SJSA1 (cell line): ENCODE measurements at places on chromosomes 4 and X. TPM values are rescaled to one million over a fixed set of nuclear protein-coding genes. Genes with fewer than 3 reads are reported as not detected.

GRCh38 chr4:56662782-56663468 is 18.2 kb downstream of the HOPX start:
- DNase-seq: no peak

ELF4 gene
- total RNA-seq: 20.4 and 26.7 TPM in 2 replicates

GRCh38 chr4:132240081-132240480 is 909.0 kb upstream of the PCDH10 start:
- no peak for DNase-seq

FAM53A gene
- total RNA-seq: 0.39 TPM in 1 of 2 replicates, not detected in the other

DNA sequence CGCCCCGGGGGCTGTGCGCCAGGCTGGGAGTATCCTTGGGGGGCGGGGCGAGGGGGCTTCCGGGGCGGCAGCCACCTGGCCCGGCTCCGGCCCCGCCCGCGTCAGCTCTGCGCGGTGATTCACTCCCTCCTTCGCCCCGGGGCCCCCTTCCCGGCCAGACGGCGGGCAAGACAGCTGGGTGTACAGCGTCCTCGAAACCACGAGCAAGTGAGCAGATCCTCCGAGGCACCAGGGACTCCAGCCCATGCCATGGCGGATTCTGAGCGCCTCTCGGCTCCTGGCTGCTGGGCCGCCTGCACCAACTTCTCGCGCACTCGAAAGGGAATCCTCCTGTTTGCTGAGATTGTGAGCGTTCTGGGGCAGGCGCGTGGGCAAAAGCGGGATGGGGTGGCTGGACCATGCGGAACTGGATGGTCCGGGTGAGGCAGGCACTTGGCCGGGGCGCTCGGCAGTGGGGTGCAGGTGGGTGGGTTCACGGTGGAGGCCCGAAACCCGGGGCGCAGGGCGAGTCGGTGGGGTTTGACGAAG is at the start of gene PLP2:
PLP2 (plus strand) TSS at position 147 of the 528 bp plus-strand sequence; CDS start at position 250, 103 bp downstream.
- peak; percentile 66 for DNase-seq

- DNase-seq: no peak
These were observed 67.4 kb upstream of the WDR1 start for GRCh38 chr4:10184041-10184440.

DNA sequence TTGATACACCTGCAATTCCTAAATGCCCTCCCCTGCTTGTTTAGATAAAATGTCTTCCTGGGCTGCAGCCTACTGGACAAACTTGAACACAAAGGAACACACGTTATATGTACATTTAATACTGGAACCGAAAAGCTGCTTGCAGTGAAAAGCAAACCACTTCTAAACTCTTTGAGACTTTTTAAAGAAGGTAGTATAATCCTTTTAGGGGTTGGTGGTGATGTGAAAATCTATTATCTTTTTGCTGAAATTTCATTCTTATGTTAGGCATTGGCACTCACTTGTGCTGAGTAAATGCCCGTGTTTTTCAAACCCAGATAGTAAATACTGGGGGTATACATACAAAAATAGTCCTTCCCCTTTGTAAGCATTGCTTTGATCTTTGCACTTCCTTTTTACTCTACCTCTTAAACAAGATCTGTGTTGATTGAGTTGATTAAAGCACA is 2.2 kb downstream of the NFKB1 start:
- no peak for DNase-seq

GRCh38 chr4:8150152-8151090 is 8.2 kb downstream of the ABLIM2 start:
- DNase-seq: no peak

- no peak for DNase-seq
These were observed 88.2 kb downstream of the TMA16 start for GRCh38 chr4:163582703-163583102.

DNA sequence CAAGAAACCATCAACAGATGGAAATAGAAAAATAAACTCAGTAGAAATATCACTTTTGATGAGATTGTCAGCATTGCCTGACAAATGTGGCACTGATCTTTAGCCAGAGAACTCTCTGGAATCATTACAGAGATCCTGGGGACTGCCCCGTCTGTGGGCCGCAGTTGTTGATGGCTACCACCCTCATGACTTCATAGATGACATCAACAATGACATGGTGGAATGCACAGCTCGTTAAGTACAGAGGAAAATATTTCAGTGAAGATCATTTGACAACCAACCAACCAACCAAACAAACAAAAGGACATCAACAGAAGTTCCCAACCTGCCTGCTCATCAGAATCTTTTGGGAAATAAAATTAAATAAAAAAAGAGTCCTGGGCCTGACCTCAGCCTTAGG is 132.6 kb downstream of the UCHL1 start:
- DNase-seq: no peak

ARHGAP36 gene
- total RNA-seq: not detected in 2 replicates

KIF4A gene
- 56.3 and 66.2 TPM in 2 replicates for total RNA-seq

GRCh38 chr4:177671387-177671786 is 229.2 kb upstream of the AGA start:
- DNase-seq: no peak

GRCh38 chrX:79367907-79368306 is 773 bp upstream of the ITM2A start:
- DNase-seq: no peak

GRCh38 chrX:155767051-155767875 is 113.9 kb upstream of the VAMP7 start:
- peak; percentile 54 for DNase-seq

CENPVL1 gene
- total RNA-seq: not detected in 2 replicates

- no peak for DNase-seq
These were observed 137.9 kb downstream of the VSIG4 start for GRCh38 chrX:65902011-65902410.

GRCh38 chr4:76035141-76035540 is 729 bp downstream of the CXCL11 start:
- DNase-seq: no peak

DNA sequence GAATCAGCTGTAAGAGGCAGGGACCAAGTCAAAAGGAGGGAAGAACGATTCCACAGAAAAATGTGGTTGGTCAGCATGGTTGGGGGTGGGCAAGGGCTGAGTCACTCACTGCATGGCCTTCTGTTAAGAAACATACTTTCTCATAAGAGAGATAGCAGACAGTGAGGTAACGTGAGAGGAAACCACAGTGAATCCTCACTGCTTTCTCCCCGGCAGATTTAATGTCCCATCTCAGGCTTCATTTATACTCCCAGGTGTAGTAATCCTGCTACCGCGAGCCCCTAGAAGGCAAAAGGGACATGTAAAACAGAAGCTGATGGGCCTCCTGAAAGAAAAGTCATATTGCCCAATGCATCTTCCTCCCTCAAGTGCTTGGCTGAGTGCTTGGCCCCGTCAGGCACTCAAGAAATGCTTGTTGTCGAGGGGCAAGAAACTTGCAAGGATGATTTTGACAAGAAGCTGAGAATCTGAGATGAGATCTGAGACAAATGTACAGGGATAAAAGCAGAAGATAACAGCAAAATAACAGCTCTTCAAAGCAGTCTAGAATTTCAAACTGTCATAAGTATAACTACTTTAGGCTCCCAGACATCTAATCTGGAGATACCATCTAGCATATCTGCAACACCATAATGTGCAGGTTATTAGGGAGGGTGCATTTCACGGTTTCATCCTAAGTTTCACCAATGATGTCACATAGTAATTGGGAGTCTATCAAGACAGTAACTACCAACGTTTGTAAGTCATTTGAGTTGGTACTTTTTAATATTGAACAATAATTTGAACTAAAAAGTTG is 40.2 kb downstream of the SH3KBP1 start:
- peak; percentile 64 for DNase-seq

SPARCL1 gene
- not detected in 2 replicates for total RNA-seq

DNA sequence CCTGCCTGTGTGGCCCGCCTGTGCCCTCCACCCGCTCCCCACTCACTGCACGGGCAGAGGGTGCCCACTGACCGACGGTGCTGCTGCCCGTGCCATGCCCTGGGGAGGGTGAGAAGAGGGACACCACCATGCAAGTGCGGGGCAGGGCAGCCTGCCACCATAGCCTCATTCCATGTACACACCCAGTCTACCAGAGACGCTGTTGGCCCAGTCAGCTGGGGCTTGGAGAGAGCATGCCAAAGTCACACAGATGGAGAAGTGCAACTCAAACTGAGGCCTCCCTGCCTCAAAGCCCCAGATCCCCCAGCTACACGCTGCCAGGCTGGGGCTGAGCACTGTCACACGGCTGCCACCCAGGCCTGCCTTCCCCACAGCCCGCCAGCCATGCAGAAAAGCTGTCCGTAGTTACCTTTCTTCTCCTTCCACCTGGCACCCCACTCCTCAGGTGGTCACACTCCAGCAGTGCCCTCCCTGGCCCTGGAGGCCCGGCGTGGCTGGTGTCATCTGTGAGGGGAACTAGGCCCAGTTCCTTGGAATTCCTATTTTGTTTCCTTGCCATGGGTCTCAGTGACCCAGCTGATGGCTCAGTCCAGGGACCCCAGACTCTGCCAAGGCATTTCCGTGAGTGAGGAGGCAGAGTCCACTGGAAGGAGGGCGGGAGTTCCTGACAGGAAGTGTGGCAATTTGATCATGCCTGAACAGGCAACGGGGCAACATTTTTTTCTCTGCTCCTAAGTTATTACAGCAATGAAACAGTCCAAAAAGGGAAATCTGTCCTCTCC is at the start of gene SLC2A9:
SLC2A9 (minus strand) TSS at position 627 of the 782 bp plus-strand sequence; CDS start at position 559, 68 bp downstream.
- no peak for DNase-seq

DNA sequence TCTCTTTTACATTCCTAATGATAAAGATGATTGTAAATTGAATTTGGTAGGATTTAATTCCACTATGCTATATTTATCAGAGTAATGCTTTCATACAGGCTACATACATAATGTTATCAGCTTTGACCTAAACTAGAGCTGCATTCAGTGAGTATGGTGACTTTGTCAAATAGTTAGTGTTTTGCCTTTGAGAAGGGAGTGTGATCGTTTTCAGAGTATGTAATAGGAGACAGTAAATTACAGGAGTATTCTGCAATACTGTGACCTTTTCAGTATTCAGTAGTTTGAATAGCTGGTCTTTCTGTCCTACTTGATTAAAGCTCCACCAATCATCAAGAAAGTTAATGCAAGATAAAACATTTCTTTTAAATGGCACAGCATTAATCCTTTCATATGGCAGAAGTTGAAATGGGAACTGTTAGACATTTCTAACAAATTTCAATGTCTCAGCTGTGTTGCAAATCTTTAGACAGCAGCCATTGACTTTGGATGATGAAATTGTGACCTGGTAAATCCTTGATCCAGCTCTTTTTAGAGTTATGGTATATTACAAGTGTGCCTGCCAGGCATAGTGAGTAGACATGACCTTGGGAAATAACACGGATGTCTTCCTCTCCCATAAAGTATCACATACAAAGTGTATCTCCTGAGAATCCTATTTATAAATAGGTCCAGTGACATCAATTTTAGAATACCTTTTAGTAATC is 455.3 kb downstream of the KCTD8 start:
- no peak for DNase-seq

DNA sequence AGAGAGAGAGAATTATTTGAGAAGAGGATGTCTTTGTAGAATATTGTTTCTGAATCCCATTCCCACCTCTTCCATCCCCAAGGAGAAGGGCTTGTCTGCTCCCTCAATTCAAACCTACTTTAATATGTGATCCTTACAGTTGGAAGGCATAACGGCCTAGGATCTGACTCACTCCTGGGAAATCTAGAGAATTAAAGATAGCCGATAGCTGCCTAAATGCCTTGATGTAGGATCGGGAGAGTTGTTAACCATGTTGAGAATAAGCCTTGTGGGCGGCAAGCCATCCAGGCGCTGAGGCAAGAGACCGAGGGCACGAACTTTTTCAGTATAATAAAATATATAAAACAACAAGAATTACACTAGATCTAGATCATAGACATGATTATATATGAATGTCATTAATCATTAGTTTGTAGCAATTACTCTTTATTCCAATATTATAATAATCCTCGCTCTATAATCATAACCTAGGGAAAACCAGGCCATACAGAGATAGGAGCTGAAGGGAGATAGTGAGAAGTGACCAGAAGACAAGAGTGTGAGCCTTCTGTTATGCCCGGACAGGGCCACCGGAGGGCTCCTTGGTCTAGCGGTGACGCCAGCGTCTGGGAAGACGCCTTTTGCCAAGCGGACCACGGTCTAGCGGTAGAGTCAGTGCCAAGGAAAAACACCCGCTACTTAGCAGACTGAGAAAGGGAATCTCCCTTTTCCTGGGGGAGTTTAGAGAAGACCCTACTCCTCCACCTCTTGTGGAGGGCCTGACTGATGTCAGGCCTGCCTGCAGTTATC is 13.5 kb downstream of the EMCN start:
- DNase-seq: no peak

- DNase-seq: no peak
These were observed 167.5 kb upstream of the SLC7A11 start for GRCh38 chr4:138409670-138410069.

GRCh38 chr4:12615822-12616221 is 868.3 kb downstream of the RAB28 start:
- DNase-seq: no peak

DNA sequence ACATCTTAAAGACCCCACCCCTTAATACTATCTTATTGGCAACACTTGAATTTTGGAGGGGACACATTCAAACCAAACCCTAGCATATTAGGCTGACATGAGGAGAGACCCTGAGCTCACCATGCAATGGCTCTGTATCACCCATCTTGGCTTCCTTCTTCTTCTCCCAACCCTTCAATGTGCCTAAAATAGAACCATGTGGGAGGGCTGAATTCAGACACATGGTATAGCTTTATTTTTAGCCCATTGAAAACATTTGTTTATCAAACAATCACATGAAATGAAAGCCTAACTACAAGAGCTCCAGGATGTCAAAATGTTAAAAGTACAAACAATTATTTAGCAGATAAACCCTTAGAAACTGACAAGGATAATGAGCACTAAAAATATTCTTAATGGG is 81.6 kb downstream of the RASL11B start:
- no peak for DNase-seq

DNA sequence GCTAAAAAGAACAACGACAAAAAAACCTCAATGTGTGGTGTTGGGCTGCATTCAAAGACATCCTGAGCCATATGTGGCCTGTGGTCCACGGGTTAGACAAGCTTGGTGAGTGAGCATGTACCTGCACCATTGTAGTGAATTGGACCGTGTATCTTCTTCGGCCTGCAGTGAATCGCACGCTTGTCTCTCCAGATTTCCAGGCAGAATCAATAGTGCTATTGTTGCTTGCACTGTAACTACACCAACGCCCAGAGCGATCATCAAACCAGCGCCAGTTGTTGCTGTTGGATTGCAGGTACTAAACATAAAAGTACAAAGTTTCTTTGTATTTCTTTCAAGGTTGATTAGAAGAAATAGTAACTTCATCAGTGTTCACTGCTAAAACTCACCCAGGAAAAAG is 101.6 kb downstream of the HUWE1 start:
- DNase-seq: no peak

DNA sequence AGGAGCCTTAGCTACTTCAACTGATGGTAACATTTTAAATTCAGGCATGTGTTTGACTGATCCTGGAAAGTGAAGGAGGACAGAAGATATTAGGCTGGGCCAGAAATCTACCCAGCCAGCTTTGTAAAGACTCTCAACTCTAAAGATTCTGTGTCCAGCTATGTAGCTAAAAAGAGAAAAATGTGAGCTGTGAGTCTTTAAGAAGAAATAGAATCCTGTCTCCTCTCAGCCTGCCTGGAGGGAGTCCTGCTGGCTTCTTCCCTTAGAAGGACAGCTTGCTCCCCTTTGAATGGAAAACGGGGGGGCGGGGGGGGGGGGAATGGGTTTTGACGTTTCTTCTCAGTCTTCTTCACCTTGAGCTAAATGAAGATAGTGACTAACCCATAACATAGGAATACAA is 54.3 kb upstream of the INTU start:
- DNase-seq: no peak
